ENCODE measurements at places on chromosomes 2 and 18.
A peak's percentile ranks its signal among the peaks of the same experiment; 100 is the strongest.

DNA sequence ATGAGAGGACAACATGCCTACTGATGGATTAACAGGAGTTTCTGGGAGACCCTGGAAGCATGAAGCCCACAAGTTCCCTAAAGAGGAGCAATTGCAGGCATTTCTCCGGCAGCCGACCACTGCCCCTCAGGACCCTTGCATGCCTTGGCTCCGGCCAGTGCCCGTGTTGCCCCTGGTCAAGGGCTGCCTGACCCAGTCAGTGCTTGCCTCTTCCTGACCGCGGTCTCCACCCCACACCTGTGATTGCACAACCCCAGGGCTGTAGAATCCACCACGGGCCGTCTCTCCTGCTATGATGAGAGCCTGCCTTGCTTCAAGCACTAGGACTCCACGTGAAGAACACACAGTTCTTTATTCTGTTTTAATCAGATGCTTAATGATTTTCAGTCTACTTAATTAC lies 127.5 kb downstream of the GLI2 start:
- DNase-seq = no peak

GRCh38 chr2:7348761-7349160 lies 431.5 kb downstream of the RNF144A start:
- DNase-seq = no peak

DNA sequence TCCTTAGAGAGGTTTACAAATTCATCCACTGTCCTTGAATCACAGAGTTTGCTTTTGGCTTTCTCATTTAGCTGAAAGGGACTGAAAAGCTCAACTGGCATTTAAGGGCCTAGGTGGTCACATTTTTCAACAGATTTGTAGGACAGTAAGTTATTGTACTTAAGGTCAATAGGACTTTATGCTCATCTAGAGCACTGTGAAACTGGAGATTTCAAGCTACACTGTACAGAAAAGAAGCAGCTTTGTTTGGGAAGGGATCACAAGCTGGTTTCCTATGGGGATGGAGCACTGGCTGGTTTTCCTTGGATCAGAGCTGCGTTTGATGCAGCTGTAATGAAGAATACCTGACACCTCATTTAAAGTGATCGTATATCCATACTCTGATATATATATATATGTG lies 482.7 kb downstream of the FBXO15 start:
- no peak for DNase-seq

GRCh38 chr2:201176081-201176481 lies 6.9 kb upstream of the CASP10 start:
- DNase-seq = no peak

- no peak for DNase-seq
Observed at GRCh38 chr2:130813722-130814121, 23.0 kb upstream of the ARHGEF4 start.

DNA sequence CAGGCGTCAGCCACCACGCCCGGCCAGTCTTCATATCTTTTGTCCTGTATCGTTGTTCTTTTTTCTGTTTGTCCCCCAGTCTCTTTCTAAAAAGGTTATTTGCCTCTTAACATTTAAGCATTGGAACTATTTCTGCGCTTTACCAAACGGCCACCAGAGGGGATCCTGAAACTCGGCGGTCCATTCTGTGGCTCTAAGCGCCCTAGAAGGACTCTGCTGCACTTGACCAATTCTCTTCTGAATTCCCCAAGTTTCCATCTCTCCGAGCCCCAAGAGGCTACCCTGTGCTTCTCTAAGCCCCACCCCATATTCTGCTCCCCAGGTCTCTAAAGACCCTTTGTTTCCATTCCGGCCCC lies 33.1 kb upstream of the REG3G start:
- no peak for DNase-seq

DNA sequence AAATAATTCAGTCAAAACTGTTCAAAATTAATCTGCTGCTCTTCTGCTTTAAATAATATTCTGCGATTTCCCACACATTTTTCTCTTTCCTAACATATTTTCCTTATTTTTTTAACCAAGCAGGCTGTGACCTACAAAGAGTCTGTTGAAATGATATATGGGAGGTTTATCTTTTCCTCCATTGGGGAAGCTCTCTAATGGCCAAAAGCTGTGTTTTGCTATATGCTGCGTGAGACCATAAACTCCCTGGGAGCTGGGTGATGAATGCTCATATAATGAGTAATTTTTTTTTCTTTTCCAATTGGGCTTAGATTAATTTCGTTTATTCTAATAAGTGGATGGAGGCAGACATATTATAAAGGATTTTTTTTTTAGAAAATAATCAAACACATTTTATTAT lies 72.2 kb upstream of the MAP2 start:
- DNase-seq = no peak

DNA sequence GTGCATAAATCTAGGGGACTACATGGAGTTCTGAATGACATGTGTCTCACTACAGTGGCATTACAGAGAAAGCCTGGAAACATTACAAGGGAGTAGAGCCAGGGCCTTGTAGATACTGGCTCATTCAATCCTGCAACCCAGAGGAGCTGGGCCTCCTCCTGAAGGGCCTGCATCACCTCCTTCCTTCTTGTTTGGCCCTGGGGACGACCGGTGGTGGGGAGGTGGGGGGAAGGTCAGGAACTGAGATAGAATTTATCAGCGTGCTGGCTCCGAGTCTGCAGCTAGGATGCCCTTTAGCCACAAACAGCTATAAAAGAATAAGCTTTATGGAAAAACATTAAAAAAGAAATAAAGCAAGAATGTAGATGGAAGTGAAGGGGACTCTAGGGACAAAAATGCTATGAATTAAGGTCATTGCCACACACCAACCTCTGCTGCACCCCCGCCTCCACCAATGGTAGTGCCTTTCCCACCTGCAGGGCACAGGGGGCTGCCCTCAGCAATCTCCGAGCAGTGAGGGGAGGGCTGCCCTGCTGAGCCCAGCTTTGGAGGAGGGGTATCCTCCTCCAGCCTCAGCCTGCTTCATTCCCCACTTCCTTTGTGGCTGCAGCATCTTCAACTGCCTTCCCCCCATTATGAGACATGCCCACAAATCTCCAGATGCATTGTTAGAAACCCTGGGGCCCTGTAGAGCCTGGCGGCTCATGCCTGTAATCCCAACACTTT lies 149.0 kb downstream of the MSH2 start:
- DNase-seq = no peak

DNA sequence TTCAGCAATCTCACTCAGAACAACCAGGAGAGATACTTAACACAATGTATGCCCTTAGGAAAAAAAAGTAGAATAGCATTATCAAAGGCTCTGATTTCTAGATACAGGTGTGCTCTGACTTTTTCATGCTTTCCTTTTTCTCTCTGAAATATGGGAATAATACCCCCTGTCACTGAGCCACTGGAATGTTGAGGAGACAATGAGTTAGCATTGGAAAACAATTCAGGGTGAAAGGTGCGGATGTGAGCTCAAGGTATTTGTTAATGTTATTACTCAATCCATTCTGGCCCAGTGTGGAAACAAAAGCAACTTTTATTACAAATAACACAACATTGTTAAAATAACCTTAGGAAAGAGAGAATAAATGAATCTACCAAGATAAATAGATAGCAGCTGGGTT lies 228.0 kb downstream of the IKZF2 start:
- no peak for DNase-seq

- no peak for DNase-seq
Observed at GRCh38 chr2:10385501-10385900, 62.6 kb downstream of the ODC1 start.

GRCh38 chr18:6057604-6058003 lies 162.3 kb upstream of the TMEM200C start:
- no peak for DNase-seq

DNA sequence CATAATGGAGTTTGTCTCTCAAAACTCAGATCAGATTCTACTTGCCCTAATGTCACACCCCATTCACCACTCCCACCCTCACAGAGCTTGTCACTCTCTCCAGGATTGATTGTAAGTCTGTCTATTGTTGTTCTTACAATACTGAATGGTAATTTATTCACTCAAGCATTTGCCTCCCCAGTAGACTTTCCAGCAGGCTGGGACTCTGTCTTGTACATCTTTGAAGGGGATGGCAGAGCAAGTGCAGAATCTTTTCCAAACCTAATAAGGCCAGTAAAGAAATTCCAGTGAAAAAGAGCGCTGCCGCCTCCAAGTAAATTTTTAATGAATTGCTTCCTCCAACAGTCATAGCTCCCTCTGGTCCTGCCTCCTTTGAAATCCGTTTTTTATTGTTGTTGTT lies 56.9 kb downstream of the RBM43 start:
- DNase-seq = no peak

- DNase-seq = no peak
Observed at GRCh38 chr18:22471546-22472131, 53.9 kb upstream of the CTAGE1 start.

GRCh38 chr18:79496978-79497637 lies 101.4 kb downstream of the NFATC1 start:
- peak; percentile 18 for DNase-seq

DNA sequence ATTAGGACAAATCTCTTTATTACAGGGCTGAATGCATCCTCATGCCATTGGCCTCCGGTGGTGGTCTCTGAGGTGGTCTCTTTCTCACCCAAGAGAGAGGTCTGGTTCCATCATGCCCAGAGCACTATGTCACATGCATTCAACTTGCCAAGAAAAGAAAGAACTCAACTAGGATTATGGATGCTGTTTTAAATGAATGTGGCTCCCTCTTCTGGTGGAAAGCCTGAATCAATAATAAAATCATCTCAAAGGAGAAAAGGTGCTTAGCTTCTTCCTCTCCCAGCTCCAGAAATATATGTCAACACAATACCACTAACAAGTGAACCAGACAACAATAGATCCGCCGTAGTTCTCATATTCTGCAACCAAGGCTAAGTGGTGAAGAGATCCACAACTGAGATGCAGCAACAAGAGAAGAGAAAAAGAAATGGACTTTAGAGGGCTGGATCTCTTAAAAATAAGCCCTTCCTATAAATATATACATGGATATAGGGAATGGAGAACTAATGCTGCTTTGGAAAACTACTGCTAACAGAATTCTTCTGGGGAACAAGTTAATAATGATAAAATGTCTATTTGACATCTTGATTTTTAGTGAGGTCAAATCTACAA lies 396.8 kb downstream of the NCKAP5 start:
- DNase-seq = no peak

DNA sequence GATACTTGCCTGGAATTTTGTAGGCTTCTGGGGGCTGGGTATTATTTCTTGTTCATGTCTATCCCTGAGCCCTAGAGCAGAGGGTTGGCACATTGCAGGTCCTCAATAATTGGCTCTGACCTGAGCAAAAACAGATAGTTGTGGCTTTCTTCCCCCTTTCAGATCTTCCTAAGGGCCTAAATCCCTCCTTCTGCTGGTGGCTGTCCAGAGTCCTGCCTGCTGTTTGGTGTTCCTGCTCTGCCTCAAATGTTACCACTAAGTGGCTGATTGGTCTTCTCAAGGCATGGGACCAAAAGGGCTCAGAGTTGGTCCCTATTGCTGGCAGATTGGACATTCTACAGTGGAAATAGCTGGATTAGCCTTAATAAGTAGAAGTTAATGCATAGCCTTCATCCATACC lies 1.1 kb upstream of the CRYGB start:
- DNase-seq = no peak

GRCh38 chr18:49677762-49678413 lies 116.0 kb downstream of the LIPG start:
- no peak for DNase-seq

DNA sequence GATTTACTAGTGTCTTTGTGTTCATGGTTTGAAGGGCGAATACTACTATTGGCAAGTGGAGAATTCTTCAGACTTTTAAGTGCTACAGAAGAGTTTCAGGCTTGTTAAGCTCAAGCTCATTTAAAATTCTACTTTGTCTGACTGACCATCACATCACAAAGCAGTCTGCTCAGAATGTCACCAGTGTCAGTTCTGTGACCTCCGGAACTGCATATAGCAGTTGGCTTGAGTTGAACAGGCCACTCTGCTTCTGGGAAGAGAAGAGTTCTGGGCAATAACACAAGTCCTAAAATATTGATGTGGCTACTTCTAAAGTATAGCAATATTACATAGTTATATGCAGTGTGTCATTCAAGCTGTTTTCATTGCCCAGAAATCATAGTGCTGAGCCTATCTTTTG lies 245.0 kb upstream of the BOD1L2 start:
- DNase-seq = no peak

GRCh38 chr18:47929681-47930198 lies 719 bp downstream of the SMAD2 start:
- DNase-seq = no peak

- DNase-seq = no peak
Observed at GRCh38 chr2:222563936-222564335, 92.0 kb downstream of the FARSB start.

DNA sequence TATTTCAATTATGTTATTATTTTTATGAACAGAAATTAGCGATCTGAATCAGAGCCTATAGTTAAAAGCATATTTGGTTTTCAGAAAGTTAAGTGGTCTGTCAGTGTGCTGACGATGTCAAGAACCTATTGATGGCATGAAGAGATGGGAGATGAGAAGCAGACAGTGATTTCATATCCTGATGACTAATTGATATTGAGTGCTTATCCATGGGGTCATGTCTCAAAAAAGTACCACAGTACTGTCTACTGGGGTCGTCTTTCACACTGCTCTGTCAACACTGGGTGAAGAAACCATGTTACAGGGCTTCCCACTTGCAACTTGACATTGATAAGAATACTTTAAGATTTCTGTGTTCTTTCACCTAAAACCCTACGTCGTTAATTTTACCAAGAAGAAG lies 297.1 kb downstream of the AFF3 start:
- no peak for DNase-seq

- DNase-seq = no peak
Observed at GRCh38 chr18:3903337-3903736, 453.4 kb downstream of the TGIF1 start.

DNA sequence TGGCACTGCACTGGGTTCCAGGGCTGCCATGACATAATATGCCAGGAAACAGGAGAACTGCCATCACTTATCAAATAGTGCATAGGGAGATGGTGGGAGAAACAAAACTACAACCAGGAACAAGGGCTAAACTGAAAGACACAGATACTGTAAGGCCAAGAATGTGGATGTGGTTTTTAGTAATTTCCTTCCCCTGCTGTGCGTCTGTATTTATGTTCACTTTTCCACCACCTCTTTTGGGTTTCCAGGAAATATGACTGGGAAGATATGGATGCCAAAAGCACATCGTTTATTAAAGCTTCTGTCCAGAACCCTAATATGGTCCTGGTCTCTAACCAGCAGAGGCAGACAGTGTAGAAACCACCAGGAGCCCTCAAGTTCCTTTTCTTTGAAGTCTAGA lies 759.7 kb upstream of the FANCL start:
- DNase-seq = no peak

- no peak for DNase-seq
Observed at GRCh38 chr2:175842996-175843395, 159.1 kb downstream of the LNPK start.

GRCh38 chr2:142545036-142545435 lies 332.4 kb upstream of the KYNU start:
- no peak for DNase-seq

DNA sequence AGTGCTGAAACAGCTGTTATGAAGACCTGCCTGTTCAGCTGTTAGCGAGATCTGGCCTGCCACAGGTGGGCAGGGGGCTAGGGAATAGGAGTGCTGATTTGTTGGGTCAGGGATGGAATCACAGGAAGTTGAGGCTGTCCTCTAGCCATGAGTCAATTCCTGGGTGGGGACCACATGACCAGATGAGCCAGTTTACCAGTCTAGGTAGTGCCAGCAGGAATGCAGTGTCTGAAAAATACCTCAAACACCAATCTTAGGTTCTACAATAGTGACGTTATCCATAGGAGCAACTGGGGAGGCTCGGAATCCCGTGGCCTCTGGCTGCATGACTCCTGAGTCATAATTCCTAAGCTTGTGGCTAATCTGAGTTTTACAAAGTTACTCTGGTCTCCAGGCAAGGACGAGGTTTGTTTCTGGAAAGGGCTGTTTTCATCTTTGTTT lies 44.9 kb downstream of the DYSF start:
- DNase-seq = no peak

Measured in omental fat pad (tissue), 4 donors.